PC-3 (cell line): ENCODE measurements at places on chromosomes 13 and 19.

DNA sequence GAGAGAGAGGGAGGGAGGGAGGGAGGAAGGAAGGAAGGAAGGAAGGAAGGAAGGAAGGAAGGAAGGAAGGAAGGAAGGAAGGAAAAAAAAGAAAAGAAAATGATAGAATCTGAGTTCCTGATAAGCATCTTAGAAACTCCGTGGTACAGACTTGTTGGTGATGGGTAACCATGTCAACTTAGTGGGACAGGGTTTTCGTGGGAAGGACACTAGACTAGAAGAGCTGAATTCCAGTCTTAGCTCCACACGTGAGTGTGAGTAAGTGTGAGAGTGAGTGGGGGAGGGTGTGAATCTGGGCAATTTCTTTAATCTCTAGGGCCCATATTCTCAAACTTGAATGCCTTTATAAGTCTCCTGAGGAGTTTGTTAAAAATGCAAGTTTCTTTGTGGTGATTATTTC lies 35.0 kb downstream of the PABPC3 start:
- DNase-seq, result no peak

DNA sequence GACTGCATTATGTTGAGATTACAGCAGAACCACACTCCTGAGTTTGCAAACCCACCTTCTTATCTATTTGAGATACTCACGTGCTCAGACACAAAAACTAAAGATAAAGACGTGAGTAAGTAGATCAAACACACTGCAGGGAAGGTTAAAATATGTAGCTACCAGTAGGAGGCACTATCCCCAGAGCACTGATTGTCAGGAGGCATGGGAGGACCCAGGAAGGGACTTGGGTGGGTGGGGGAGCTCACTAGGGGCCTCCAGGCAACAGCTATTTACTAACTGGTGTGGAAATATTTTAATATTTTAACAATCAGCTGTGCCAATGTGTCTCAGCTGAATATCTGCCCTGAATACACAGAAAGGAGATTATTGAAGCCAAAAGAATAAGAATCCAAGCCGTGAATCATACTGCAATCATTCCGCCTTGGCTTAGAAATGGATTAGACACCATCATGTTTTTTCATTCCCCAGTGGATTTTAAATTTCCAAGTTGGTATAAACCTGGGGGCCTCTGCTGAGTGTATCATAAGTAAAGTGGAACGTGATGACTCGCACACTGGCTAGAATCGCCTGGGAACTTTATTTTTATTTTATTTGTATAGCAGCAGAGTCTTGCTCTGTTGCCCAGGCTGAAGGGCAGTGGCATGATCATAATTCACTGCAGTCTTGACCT lies 73.2 kb upstream of the CACNA1A start:
- peak; percentile 32 for DNase-seq

DNA sequence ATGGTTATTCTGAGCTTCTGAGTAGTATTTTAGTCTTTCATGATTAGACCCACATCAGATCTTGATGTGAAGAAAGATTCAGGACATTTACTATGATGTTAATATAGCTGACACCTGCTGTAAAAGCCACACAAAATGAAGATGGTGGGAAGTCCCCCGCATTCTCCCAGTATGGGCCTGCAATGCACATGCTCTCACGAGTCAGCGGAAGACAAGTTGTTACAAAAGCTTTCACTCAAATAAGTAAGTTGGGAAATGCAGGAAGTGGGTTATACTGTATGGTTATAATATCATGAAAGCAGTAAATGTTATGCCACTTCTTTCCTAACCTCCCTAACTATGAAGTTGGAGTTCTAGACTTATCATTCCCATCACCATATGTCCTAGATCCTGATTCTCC lies 171.9 kb downstream of the KLF5 start:
- no peak for DNase-seq

- DNase-seq, result no peak
These were observed 1676.8 kb upstream of the PCDH20 start for GRCh38 chr13:63092456-63092855.

DNA sequence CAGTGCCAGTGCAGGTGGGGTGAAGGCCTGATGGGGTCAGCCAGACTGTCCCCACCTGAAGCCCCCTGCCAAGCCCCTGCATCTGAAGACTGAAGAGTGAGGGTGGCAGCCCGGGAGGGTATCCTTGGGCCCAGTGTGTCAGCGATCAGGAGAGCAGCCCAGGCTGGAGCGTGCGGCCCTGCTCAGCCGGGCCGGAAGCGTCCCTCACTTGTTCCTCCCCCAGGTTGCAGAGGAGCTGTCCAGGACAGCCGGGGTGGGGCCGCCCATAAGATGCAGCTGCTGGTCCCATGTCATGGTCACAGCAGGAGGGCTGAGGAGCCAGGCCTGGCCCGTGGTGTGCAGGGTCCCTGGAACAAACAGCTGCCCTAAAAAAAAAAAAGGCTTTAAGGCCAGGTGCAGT lies 55.4 kb downstream of the KDM4B start:
- DNase-seq, result no peak

DNA sequence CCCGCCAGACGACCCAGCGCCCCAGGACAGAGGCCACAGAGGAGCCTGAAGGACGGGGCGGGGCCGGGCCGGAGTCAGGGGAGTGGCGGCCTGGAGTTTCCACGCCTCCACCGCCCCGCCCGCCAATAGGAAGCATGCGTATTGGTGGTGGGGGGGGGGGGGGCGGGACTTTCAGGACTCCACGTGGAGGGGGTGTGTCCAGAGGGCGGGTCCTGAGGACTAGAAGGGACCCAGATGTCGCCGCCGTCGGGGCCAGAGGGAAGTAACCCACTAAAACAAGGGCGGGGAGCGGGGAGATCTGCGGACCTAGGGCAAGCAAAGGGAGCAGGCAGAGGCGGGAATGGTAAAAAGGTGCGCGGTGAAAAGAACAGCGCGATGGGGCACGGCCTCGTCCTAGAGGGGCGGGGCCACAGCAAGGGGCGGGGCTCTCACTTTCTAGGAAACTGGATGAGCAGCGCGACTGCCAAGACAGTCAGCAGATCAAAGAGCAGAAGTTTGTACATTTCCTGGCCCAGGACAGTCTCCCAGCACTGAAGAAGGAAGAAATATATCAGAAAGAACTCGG lies 2.8 kb upstream of the LENG1 start:
- DNase-seq, result peak; percentile 86

- DNase-seq, result no peak
These were observed 28.1 kb downstream of the RANBP3 start for GRCh38 chr19:5949792-5950305.

DNA sequence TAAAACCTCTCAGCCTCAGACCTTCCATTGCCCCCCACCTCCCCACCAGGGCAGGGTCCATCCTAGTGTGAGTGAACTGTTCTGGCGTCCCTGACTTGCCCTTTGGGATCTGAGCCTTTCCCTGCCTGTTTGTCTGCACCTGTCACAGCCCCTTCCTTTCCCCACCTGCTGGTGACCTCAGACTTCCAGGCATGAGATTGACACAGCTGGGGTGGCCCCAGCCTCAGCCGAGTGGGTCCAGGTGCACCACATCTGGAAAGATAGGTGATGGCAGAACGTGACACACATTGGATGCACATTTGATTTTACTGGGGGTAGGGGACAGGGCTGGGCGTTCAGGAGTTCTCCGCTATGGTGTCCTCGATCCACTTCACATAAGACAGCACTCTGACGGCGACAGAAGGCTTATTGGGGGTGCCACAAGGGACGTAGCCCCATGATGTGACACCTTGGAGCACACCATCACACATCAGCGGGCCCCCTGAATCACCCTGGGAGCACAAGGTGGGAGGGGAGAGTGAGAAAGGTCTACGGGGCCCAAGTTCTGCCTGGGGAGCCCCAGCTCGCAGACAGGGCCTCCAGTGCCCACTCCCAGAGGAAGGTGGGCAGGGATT lies 4.6 kb downstream of the KLK1 start:
- no peak for DNase-seq

DNA sequence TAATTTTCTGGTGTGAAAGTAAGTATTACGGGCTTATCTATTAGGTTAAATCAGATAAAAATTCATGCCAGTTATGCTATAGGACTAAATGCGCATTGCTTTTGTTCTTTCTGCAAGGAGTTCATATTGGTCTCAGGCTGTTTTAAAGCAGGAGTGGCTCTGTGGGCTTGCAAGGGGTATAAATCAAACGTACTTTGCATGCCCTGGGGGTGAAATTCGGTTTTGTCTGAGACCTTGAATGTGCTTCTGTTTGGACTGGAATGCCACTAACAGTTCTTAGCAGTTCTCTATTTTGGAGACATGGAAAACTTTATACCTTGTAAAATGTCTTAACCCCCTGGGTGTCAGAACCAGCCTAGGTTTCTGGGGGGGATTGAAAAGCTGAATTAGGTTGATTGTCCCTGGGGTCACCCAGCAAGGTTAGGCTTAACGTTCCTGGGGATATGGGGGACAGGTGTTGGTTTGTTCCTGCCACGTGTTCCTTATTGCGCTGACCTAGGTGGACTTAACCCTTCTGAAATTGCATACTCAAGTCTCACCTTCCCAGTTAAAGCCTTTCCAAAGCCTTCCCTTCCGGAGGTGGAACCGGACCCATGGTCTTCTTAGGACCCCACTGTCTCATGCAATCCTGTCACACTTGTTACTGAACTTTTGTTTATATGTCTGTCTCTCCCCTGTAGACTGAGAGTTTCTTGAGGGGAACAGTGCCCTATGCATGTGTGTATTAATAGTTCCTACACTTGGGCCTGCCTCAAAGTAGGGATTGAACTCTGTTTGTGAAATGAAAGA lies 182.2 kb downstream of the LMO7 start:
- no peak for DNase-seq

- DNase-seq, result peak; percentile 6
These were observed 1.7 kb upstream of the SLC10A2 start for GRCh38 chr13:103067751-103068555.

DNA sequence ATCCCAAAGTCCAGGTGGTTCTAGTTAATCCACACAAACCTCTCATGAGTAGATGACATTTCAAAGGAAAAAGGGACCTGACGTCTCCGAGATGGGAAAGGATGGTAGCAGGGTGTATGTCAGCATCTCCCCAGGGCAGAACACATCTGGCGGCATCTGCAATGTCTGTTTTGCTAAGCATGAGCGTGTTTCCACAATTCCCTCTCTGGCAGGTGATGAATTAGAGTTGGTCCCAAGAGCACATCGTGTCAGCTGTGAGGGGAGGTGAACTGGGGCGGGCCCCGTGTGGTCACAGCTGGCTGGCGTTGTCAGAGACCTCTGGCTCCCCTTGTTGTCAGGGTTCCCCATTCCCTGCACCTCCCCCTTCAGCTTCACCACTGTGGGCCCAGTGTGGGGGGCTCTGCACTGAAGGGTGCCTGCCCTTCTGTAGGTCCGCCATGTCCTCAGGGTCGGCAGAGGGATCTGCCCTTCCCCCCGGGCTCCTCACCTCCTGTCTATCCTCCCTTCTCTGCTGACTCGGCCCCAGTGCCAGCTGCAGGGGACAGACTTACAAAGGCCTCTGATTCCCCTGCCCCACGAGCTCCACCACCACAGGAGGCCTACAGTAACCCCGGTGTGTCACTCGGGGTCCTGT lies 58.2 kb downstream of the CDADC1 start:
- DNase-seq, result no peak

- no peak for DNase-seq
These were observed 18.5 kb downstream of the TNFRSF19 start for GRCh38 chr13:23588666-23589065.
